ENCODE measurements at places on chromosomes 4 and X.

- no peak for DNase-seq
These were observed 26.2 kb downstream of the PRSS12 start for GRCh38 chr4:118326585-118326984.

- no peak for DNase-seq
These were observed 14.8 kb upstream of the TRIM60 start for GRCh38 chr4:165016971-165017370.

GRCh38 chr4:144556636-144557035 is 89.3 kb upstream of the HHIP start:
- no peak for DNase-seq

DNA sequence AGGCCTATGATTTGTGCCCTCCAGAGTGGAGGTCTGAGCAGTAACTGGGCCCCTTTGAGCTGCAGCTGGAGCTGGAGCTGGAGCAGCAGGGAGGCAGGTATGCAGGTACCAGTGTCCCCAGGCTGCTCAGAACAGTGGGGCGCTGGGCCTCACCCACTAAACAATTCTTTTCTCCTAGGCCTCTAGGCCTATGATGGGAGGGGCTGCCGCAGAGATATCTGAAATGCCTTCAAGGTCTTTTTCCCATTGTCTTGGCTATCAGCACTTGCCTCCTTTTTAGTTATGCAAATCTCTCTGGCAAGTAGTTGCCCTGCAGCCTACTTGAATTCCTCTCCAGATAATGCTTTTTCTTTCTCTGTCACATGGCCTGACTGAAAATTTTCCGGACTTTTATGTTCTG is 79.7 kb upstream of the OTUD4 start:
- no peak for DNase-seq

GRCh38 chr4:5322321-5322720 is 271.0 kb downstream of the STK32B start:
- no peak for DNase-seq

GRCh38 chr4:25919676-25920075 is 5.7 kb downstream of the SMIM20 start:
- no peak for DNase-seq

- DNase-seq: no peak
These were observed at the start of gene TRIM61 for GRCh38 chr4:164977243-164978164. Gene TRIM61, minus strand, starts transcription at chr4:164977657. Its CDS starts 7,655 bp downstream, at chr4:164970002.

Data from HFFc6 (cell line).